Left hindlimb (tissue), 1 donor: ENCODE measurements at places on chromosomes 4 and X.

DNA sequence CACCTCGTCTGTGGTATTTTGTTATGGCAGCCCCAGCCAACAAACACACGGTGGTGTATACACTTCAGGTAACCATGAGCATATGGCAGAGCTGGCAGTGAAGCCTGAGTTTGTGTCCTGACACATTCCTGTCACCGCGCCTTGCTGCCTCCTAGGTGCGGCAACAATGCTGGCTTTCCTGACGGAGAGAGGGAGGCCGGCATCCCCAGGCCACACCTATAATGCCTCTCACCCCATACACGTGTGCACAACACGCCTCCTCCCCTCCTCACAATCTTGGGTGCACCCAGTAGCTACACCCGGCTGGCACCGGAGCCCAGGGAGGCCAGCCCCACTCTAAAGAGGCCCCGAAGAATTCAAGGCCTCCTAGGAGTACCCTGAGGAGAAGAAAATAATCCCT is 158.5 kb downstream of the NSUN7 start:
- DNase-seq, result no peak

GRCh38 chrX:10175319-10175871 is 18.6 kb downstream of the CLCN4 start:
- no peak for DNase-seq

GRCh38 chrX:69123481-69123880 is 41.8 kb downstream of the PJA1 start:
- DNase-seq, result no peak

DNA sequence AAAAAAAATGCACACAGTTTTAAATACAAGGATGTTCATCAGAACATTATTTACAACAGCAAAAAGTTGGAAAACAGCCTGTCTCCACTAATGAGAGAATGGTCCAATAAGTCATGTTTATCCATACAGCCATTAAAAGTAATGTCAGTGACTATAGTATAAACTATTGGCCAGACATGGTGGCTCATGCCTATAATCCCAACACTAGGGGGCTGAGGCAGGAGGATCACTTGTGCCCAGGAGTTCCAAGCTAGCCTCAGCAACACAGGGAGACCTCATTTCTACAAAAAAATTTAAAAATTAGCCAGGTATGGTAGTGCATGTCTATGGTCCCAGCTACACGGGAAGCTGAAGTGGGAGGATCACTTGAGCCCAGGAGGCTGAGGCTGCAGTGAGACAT is 48.1 kb upstream of the IL13RA1 start:
- no peak for DNase-seq

DNA sequence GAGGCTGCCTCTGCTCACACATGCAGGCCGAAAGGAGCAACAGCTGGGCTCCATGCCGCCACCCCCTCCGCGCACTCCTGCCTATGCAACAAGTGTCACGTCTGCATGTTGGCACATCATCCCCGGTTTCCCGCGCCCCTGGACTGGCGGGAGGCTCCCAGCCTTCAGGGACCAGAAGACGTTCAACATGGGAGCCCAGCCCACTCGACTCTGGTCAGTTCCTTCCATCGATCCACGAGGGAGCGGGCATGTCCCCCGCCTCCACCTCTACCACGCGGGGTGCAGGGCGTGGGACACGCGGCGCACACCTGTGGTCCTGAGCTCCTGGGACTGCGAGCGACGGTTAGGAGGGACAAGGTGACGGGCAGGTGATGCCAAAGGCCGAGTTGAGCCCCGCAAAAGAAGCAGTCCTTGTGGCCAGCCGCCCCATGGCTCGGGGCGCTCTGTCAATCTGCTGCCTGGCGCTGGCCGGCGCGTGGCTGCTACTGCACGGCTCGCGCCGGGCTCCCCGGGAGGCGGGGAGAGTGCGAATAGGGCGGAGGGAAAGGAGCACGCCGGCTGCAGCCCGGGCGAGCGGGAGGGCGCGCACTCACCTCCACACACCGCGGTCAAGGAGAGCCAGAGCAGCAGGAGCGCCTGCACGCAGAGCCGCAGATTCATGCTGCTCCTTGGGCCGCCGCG is 645 bp downstream of the APLN start:
- no peak for DNase-seq
